ENCODE measurements at places on chromosomes 13 and 19.

DNA sequence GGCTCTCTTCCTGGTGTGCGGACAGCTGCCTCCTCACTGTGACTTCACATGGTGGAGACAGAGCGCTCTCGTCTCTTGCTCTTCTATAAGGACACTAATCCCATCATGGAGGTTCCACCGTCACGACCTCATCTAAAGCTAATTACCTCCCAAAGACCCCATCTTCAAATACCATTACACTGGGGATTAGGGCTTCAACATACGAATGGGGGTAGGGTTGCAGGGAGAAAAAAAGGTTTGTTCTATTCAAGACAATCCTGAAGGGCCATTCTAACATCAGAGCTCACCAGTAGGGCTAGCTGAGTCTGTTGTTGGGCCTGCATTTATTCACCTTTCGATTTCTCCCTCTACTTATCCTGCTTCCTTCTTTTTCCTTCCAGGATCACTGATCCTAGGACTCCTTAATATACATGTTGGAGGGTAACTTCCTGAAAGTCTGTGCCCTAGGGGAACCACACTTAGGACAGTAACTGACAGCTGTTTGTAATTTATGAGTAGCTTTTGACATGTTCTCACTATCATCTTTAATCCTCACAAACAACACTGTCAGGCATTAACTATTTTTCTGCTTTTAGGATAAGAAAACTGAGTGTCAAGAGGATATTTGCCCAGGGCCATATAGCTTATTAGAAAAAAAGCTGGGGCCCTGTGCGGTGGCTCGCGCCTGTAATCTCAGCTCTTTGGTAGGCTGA is 18.8 kb upstream of the GTF2F2 start:
- peak; percentile 54 for DNase-seq

- no peak for DNase-seq
These were observed 30.1 kb downstream of the DOT1L start for GRCh38 chr19:2193807-2194206.

- no peak for DNase-seq
These were observed 457.6 kb upstream of the GPC6 start for GRCh38 chr13:92769046-92769445.

- no peak for DNase-seq
These were observed 800 bp downstream of the RPL28 start for GRCh38 chr19:55386493-55386971.

GRCh38 chr19:16825312-16826052 is 3.7 kb upstream of the SIN3B start:
- DNase-seq, result no peak

GRCh38 chr13:31781064-31781463 is 41.7 kb downstream of the RXFP2 start:
- no peak for DNase-seq

DNA sequence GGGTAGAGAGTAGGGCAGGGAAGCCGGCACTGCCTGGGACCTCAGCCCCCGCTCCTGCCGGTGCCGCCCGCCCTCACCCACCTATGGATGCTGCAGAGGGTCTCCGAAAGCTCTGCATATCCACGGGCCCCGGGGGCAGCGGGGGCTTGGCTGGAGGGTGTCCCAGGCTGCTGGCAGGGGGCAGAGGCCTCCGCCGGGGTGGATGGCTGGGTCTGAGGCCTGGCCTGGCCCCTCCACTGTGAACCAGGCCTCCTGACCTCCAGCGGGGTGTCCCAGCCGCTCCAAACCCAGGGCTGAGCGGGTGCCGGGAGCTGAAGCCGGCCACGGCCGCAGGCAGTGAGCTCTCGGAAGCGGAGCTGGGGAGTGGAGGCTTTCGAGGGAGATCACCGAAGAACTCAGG is 4.1 kb downstream of the PRAM1 start:
- DNase-seq, result no peak

- no peak for DNase-seq
These were observed 6.9 kb downstream of the ETFB start for GRCh38 chr19:51359294-51359693.

DNA sequence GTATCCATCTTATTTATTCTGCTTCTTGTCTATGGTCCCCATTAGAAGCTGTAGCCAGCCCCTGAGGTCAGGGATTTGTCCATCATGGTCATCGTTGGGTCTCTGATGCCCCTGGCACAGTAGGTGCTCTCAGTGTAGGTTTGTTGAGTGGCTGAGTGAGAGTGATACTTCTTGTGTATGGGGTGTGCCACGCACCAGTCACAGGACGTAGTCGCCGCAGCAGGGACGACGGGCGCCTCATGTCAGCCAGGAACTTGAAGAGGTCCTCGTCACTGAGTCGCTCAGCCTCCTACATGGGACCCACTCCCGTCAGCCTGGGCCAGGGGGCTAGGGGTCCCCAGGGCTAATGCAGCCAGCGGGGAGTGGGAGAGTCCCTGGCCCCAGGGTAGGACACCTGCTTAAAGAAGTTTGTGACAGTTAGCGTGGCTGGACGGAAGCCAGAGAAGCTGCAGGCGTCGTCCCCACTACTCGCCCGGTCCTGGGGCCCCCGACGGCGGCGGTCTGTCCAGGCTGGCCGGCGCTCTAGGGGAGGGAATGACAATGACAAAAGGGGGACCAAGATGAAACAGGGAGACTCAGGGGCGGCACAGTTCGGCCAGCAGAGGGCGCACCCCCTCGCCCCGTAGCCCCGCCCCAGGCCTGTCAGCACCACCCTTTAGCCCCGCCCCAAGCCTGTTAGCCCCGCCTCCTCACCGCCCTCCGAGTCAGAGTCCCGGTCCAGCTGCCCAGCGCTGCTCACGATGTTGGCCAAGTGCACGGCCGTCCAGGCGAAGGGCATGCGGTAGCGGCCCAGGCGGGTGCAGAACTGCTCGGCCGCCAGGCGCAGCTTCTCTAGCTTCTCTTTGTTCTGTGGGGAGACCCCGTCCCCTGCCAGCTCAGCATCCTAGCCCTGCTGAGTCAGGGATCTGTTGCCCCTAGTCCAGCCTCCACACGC is 3.7 kb downstream of the ANGPTL8 start:
- DNase-seq, result peak; percentile 83

- DNase-seq, result no peak
These were observed 39.3 kb upstream of the RGCC start for GRCh38 chr13:41418027-41418426.

GRCh38 chr13:67726979-67727378 is 496.8 kb upstream of the PCDH9 start:
- no peak for DNase-seq

DNA sequence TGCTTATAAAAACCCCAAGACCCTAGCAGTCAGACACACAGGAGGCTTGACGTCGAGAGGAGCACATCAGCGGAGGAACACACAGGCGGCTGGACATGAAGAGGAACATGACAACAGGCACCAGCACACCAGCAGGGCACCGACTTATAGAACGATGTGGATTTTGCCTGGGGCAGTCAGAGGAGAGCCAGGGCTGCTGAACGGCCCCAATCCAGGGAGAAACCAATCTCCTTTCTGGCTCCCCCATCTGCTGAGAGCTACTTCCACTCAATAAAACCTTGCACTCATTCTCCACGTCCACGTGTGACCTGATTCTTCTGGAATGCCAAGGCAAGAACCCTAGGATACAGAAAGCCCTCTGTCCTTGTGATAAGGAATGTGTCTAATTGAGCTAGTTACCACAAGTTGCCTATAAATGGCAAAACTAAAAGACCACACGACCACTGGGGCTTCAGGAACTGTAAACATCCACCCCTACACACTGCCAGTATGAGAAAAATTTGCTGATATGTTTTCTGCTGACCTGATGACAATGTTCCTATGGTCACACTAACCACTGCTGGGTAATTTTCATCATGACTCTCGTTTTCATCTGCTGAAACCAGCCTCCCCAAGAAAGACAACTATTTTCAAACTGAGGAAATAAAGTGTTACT is 35.8 kb upstream of the CEACAM21 start:
- no peak for DNase-seq

All from neuronal stem cell (in vitro differentiated cells).